ENCODE measurements at places on chromosomes 4 and X.

- no peak for DNase-seq
Observed at GRCh38 chr4:9936129-9936644, 85.1 kb downstream of the SLC2A9 start.

- no peak for DNase-seq
Observed at GRCh38 chrX:56800801-56801200, 71.8 kb downstream of the NBDY start.

GRCh38 chr4:175813821-175814220 lies 1.8 kb upstream of the GPM6A start:
- no peak for DNase-seq

DNA sequence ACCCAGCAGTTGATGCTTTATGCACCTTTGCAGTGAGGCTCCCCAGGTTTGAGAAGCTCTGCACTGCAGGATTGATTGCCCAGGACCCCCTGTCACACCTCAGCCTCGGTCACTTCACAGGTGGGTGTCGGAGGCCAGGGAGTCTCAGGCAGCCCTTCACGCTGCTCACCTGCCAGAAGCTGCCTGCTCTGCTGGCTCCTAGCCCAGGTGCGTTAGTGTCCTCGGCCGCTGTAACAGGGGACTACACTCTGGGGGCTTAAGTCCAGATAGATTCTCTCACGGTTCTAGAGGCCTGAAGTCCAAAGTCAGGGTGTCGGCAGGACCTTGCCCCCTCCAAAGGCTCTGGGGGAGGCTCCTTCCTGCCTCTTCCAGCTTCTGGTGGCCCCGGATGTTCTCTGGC lies 79.9 kb downstream of the CPZ start:
- DNase-seq = no peak

- DNase-seq = no peak
Observed at GRCh38 chr4:83121246-83121645, 6.7 kb upstream of the PLAC8 start.

GRCh38 chr4:1604181-1604705 lies 79.9 kb downstream of the FAM53A start:
- DNase-seq = no peak

GRCh38 chrX:21700275-21700674 lies 42.1 kb upstream of the KLHL34 start:
- DNase-seq = no peak

DNA sequence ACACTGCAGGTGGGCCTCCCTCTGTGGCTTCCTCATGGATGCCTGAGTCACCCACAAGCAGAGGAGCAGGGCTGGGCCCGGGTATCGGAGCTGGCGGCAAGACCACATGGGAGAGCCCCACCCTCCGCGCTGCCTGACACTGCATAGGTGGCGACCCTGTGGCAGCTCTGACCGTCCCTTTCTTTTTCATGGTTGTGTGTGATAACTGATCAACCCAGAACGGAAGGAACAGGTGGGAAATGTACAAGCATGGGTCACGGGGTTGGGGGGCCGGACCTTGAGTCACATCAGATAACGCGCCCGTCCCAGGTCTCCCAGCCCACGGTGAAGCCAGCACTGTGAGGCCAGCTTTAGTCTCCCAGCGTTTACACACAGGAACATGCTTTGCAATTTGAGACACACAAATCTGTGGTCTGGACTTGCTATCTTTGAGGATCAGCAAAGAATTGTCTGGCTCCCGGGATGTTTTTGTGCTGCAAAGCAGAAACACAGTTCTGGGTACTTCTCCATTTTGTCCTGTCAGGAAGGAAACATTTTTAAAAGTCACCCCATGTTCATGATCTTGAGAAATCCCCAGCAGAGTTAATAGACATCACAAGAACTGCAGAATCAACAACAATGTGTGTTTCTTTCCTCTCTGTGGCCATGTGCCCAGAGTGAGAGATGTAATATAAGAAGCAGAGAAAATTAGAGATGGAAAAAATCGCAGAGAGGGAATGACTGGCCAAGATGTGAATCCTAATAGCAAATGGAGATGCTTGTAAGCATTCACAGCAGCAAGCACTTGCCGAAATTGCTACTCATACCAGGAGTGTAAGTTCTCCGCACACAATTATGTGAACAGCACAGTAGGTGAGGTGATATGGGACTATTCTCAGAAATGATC lies 70.1 kb upstream of the CBR4 start:
- DNase-seq = no peak

- no peak for DNase-seq
Observed at GRCh38 chr4:78552389-78553042, 946 bp downstream of the ANXA3 start.

DNA sequence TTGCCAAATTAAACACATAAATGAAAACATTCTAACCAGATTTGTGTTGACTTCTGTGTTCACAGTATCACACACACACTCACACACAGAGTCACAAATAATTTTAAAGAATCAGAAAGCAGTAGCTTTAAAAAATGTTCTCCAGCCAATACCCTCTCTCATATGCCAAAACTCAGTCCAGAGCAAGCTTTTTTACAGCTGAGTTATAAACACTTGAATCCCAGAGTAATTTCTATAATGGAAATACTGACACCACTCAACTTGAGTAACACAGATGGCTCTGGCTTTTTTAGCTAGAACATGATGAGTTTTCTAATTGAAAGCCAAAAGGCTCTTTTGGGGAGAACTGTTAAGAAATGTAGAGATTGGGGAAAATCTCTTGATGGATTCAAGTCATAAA lies 100.8 kb downstream of the DOCK11 start:
- no peak for DNase-seq

- no peak for DNase-seq
Observed at GRCh38 chrX:97132664-97133415, 249.1 kb downstream of the RPA4 start.

DNA sequence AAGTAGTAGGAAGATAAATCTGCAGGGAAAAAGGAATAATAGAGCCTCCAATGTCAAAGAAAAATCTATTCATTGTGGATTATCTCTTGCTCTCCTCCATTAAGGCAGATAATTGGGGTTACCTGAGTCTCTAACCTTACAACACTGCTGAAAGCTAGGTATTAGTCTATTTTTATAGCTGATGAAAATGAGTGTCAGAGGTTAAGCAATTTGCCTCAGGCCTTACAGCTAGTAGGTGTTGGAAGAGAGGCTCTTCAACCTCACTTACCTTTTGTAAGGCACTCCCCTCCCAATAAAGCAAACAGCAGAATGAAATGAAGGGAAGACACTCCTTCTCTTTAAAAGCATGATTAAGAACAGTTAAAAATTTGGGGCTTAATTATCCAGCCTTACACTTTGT lies 45.4 kb upstream of the GAB1 start:
- DNase-seq = no peak

DNA sequence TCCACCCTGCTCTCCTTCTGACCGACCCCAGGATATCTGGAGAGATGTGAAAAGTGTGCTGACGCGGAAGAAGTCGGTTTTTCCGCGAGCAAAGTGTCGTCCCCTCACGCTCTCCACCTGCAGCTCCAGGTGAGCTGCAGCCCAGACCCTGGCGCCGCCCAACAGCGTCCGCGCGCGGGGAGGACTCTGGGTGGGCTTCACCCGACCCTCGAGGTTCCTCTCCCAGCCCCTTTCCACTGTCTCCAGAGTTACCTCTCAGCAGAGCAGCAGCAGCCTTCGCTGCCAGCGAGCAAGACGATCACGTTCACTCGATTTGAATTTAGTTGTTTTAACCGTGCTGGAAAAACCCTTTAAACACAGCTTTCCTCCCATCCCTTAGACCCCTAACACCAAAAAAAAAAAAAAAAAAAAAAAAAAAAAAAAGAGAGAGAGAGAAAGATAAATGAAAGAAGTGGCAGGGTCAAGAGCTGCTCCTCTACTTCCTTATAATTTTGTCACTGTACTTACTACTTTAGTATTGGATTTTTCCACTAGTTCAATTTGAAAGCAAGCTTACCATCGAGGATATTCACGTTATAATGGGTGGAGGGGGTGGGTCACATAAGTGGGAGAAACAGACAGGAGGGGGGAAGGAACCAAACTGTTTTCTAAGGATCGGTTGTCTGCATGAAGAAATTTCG lies 758 bp upstream of the NR3C2 start:
- no peak for DNase-seq

GRCh38 chr4:128287141-128287870 lies at the start of gene PGRMC2:
TSS of gene PGRMC2 (minus strand) at chr4:128287813. CDS start at chr4:128287790, 23 bp downstream.
- DNase-seq = peak; percentile 1

GRCh38 chrX:82370978-82371646 lies 1137.0 kb upstream of the POU3F4 start:
- no peak for DNase-seq

DNA sequence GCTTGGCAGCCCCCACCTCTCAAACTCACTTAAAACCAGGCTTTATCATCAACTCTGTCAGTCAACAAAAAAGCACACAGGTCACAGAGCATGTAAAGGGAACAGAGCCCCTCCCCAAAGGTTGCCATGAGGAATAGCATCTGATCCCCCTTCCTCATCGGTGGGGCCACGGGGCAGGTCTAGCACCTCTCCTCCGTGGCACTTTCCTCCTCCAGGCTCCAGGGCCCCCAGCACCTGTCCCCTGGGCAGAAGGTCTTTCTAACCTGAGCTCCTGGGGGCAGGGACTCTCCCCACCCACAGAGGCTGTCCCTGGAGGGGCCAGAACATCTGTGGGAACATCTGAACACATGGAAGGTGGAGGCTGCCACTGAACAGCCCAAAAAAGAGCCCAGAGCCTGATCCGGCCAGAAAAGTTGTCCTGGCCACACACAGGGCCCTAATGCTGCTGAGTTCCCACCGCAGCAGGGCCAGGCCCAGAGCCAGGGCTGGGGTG lies 65.7 kb downstream of the ZFYVE28 start:
- no peak for DNase-seq
